ENCODE measurements at places on chromosomes 5 and 9. TPM values are rescaled to one million over a fixed set of nuclear protein-coding genes. Genes with fewer than 3 reads are reported as not detected.

DNA sequence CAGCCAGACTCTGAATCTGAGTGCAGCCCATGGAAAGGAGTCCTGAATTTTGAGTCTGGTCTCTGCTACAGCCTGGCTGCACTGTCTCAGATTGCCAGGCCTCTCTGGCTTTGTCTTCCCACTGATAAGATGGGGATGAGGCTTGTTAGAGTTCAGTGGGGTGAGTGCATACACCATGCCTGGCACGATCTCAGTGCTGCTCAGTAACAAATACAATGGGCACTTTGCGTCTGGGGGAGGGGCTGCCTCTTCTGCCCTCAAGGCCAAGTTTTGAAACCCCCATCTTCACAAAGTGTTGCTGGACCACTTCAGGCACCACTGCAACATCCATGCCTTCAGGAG, 49.0 kb downstream of the PPARGC1B start:
- H3K27ac ChIP-seq: peak overlapping the region; percentile 85
- H3K4me3 ChIP-seq: peak overlapping the region; percentile 46
- H3K27me3 ChIP-seq: no peaks in the 10 kb centered on the region
- H3K4me1 ChIP-seq: peaks cover 69% of the 10 kb centered on the region
- peaks cover 2% of the 10 kb centered on the region for H3K36me3 ChIP-seq

GRCh38 chr5:56501781-56502557, 268.8 kb upstream of the ANKRD55 start:
- peaks cover 26% of the 10 kb centered on the region for H3K4me1 ChIP-seq
- peak overlapping the region; percentile 41 for H3K27ac ChIP-seq
- H3K27me3 ChIP-seq: no peaks in the 10 kb centered on the region

DNA sequence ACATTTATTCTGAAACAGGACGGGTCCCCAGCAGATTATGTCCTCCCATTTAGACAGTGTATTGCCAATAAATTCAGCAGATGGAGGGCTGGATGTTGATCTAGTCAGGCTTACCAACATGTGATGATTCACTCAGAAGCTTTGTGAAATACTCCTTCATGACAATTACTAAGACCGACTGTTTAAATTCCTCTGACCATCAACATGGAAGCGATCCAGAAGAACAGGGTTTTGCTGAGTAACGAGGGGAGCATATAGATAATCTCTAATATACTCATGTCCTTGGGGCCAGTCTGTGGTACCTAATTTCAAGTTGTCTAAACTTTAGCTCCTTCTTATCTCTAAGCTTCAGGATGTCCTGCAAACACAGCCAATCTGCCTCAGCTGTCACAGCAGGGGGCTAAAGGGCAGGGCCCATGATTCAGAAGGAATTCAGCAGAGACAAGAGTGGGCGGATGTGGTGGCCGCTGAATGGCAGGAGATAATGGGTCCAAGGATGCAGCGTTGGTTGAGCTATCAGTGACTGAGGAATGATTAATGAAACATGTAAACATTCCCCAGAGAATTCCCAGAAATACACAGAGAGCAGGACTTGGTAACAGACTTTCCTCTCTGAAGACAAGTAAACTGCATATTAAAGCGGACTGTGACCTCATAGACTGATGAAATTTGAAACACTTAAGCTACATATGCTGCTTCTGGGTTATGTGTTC, 109.4 kb downstream of the ANKRD55 start:
- no peak overlapping the region for H3K4me3 ChIP-seq
- peaks cover 2% of the 10 kb centered on the region for H3K27me3 ChIP-seq
- no peak overlapping the region for H3K27ac ChIP-seq
- no peaks in the 10 kb centered on the region for H3K4me1 ChIP-seq
- no peak for DNase-seq

GRCh38 chr9:84668196-84669012, 1.1 kb upstream of the NTRK2 start:
- peaks cover 24% of the 10 kb centered on the region for H3K4me1 ChIP-seq
- H3K27me3 ChIP-seq: peaks cover 51% of the 10 kb centered on the region
- H3K27ac ChIP-seq: no peak overlapping the region
- peak overlapping the region; percentile 48 for H3K4me3 ChIP-seq
- no peaks in the 10 kb centered on the region for H3K36me3 ChIP-seq
- DNase-seq: no peak

GRCh38 chr5:3120028-3120427, 368.6 kb upstream of the IRX2 start:
- peaks cover 13% of the 10 kb centered on the region for H3K27me3 ChIP-seq
- DNase-seq: no peak
- H3K4me3 ChIP-seq: no peak overlapping the region
- H3K27ac ChIP-seq: no peak overlapping the region

- no peaks in the 10 kb centered on the region for H3K36me3 ChIP-seq
- H3K27me3 ChIP-seq: no peaks in the 10 kb centered on the region
- H3K4me1 ChIP-seq: no peaks in the 10 kb centered on the region
- DNase-seq: no peak
- no peak overlapping the region for H3K27ac ChIP-seq
- no peak overlapping the region for H3K4me3 ChIP-seq
These were observed 45.7 kb downstream of the SEMA5A start for GRCh38 chr5:9500193-9500592.

GRCh38 chr9:99135456-99135855, 30.5 kb downstream of the TGFBR1 start:
- H3K36me3 ChIP-seq: peaks cover 51% of the 10 kb centered on the region
- H3K4me3 ChIP-seq: peak overlapping the region; percentile 44
- H3K27me3 ChIP-seq: no peaks in the 10 kb centered on the region
- peaks cover 59% of the 10 kb centered on the region for H3K4me1 ChIP-seq

- H3K27me3 ChIP-seq: no peaks in the 10 kb centered on the region
- H3K4me1 ChIP-seq: no peaks in the 10 kb centered on the region
- no peaks in the 10 kb centered on the region for H3K36me3 ChIP-seq
- no peak overlapping the region for H3K4me3 ChIP-seq
These were observed 73.8 kb downstream of the RGS3 start for GRCh38 chr9:113537229-113537810.

DNA sequence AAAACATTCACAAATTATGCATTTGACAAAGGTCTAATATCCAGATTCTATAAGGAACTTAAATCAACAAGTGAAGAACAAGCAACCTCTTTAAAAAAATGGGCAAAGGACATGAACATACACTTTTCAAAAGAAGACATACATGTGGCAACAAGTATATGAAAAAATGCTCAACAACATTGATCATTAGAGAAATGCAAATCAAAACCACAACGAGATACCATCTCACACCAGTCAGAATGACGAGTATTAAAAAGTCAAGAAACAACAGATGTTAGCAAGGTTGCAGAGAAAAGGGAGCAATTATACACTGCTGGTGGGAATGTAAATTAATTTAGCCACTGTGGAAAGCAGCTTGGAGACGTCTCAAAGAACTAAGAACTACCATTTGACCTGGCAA, 38.9 kb upstream of the TNFSF15 start:
- no peaks in the 10 kb centered on the region for H3K36me3 ChIP-seq
- H3K4me3 ChIP-seq: no peak overlapping the region
- peaks cover 10% of the 10 kb centered on the region for H3K27me3 ChIP-seq
- no peak for DNase-seq
- H3K4me1 ChIP-seq: no peaks in the 10 kb centered on the region

DNA sequence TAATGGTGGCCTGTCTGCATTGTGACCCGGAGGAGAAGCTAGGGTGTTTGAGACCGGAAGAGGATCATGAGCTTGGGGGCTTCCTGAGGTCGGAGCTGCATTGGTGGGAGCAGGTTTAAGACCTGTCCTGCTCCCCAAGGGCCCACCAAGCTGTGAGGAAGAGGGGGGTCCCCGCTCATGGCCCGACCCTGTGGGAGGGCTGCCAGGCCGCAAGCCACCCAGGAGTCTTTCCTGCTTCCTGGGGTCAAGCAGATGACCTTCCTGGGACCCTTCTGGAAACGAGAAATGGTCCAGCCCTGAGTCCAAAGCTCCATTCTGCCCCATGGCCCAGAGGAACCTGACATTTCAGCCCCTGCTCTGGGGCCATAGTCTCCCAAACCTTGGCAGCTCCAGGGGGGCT, 61.5 kb upstream of the RNU6ATAC start:
- peaks cover 11% of the 10 kb centered on the region for H3K27me3 ChIP-seq
- no peak for DNase-seq
- no peaks in the 10 kb centered on the region for H3K36me3 ChIP-seq
- no peak overlapping the region for H3K27ac ChIP-seq

- DNase-seq: no peak
- H3K27me3 ChIP-seq: no peaks in the 10 kb centered on the region
- no peaks in the 10 kb centered on the region for H3K4me1 ChIP-seq
- no peaks in the 10 kb centered on the region for H3K36me3 ChIP-seq
- H3K4me3 ChIP-seq: no peak overlapping the region
These were observed 15.1 kb downstream of the RASGEF1C start for GRCh38 chr5:180193749-180194375.

DNA sequence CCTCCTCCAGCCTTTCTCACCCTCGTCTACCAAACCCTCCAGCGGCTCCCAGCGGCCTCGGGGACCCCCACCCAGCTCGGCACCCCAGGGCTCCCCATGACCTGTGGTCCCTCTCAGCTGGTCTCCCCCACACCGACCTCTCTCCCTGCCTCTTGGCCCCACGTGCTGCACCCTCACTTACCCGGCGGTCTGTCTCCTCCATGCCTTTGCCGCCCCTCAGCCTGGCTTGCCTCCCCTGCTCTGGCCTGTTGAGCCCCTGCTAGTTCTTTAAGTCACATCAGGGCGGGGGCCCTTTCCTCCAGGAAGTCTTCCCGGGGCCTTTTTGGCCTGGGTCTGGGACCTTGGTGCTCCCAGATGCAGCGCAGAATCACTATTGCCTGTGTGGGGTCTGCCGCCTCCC, 81.5 kb downstream of the LMX1B start:
- H3K27me3 ChIP-seq: peaks cover 13% of the 10 kb centered on the region
- no peak overlapping the region for H3K4me3 ChIP-seq
- H3K36me3 ChIP-seq: no peaks in the 10 kb centered on the region
- H3K4me1 ChIP-seq: no peaks in the 10 kb centered on the region
- no peak for DNase-seq

DNA sequence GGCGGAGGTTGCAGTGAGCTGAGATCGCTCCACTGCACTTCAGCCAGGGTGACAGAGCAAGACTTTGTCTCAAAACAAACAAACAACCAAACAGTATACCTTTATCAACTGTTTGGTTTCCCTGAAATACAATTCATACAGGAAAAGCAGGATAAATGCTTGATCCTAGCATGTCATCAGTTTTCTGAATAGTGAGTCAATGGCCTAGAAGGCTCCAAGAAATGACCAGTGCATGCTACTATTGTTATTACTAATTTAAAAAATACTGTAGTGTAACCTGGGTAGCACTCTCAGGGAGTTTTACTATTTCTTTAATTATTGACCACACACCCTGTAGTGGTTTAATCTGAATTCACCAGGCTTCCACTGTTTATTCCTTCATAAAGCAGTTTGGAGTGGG, 101.0 kb upstream of the PTPN3 start:
- H3K4me3 ChIP-seq: no peak overlapping the region
- no peaks in the 10 kb centered on the region for H3K36me3 ChIP-seq
- no peak for DNase-seq
- H3K27me3 ChIP-seq: peaks cover 4% of the 10 kb centered on the region

DNA sequence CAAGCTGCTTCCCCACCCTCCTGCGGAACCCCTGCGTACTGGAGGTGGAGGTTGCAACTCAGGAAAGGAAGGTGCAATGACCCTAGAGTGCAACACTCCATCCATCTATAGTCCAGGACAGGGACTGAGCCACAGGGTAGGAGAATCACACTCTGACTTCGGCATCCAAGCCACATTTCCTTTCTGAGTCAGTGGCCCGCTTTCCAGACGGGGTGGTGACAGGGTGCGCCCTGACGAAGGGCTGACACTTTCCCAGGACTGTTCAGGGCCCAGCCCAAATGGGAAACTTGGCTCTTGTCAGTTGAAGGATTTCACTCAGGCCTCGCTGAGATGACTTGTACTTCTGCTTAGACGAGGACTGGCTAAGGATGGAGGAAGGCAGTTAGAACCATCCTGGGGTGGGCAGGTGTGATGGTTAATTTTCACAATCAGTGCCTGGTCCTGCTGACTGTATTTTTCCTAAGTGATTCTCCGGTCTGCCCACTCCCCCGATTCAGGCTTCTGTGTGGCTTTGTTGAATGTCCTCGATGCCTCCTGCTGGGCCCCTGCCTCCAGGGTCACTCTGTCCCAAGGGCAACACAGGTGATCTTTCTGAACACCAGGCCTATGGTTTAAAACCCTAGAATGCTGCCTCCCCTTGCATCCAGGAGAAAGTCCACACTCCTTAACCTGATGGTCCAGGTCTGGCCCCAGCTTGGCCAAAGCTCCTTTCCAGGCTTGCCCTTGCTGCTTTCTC, 228.1 kb downstream of the FSTL4 start:
- no peak overlapping the region for H3K4me3 ChIP-seq
- peaks cover 10% of the 10 kb centered on the region for H3K27me3 ChIP-seq
- no peak overlapping the region for H3K27ac ChIP-seq

DNA sequence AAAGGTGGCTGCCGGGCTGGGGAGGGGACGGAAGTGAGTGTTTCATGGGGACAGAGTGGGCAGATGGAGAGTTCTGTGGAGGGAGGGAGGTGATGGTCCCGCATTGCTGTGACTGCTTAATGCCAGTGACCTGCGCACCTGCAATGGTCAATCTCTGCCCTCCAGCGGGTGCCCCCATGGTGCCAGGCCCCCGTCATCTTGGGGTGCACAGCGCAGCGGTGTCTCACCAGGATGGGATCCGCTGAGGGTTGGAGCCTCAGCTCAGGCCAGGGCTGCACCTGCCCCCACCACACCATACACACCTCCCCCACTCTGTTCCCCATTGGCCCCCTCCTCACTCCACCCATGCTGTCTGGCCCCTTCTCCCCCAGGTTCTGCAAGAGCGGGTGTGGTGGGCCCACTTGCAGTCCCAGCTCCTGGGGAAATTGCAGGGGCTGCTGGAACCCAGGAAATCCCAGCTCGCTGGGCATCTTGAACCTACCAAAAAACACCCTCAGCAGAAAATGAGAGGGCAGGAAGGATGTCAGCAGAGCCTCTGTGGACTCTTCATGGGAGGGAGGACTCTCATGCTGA, 12.1 kb upstream of the CAMSAP1 start:
- H3K27me3 ChIP-seq: no peaks in the 10 kb centered on the region
- peaks cover 17% of the 10 kb centered on the region for H3K4me1 ChIP-seq
- no peak overlapping the region for H3K4me3 ChIP-seq
- no peak overlapping the region for H3K27ac ChIP-seq
- H3K36me3 ChIP-seq: peaks cover 33% of the 10 kb centered on the region
- no peak for DNase-seq

Gene BTNL8
- total RNA-seq: not detected

Gene RNF208
- total RNA-seq: 1.9 TPM

Gene SHOC1
- not detected for total RNA-seq

Gene GMCL2
- not detected for total RNA-seq

Gene SCGB3A2
- total RNA-seq: not detected

Gene CNTNAP3B
- 0.64 TPM for total RNA-seq

Gene PALM2AKAP2
- not detected for total RNA-seq

Gene DMGDH
- total RNA-seq: not detected

Gene PCDHGC5
- 0.24 TPM for total RNA-seq

Gene PPIC
- not detected for total RNA-seq

Gene PTGS1
- total RNA-seq: 8.9 TPM

Gene TRAF2
- 58.2 TPM for total RNA-seq

Data from activated B cell treated with CpG ODN at 0.5 μM for 24 hours (primary cell).